Pancreas (tissue), 10 donors: ENCODE measurements at places on chromosomes 12 and 14.

DNA sequence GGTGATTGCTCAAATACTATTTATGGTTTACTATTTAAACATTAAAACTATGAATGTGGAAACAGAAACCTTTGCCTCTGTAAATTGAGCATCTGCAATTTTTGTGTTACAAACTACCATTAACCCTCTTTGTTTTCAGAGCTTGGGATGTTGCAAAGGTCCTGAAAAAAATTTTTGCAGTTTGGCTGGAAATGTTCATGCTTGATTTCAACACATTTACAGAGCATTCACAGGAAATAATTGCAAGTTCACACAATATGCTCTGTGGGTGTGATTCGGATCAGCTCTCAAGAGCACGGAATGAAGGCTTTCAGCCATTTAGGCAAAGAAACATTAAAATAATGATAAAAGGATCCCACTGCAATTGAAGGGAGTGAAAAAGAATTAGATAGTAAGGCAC, 232.9 kb downstream of the ATP23 start:
- no peak for DNase-seq

DNA sequence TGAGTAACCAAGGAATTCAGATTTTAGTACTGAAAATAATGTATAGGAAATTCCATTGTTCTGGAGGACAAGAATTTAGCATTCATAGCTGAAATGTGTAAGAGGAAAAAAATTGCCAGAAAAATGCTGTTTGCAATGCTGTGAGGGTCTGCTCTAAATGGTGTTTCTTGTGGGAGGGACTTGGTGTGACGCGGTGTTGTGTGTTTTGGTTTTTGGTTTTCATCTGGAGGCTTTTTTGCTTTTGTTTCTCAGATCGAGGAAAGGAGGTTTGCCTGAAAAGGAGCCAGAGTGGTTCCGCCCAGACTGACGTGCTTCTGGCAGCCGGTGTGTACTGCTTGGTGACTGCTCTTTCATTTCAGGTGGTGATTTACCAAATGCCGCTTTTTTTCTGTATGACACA, 211.8 kb upstream of the HMGA2 start:
- DNase-seq, result no peak

- no peak for DNase-seq
Measured at GRCh38 chr12:83214185-83214584, 527.5 kb downstream of the TMTC2 start.

DNA sequence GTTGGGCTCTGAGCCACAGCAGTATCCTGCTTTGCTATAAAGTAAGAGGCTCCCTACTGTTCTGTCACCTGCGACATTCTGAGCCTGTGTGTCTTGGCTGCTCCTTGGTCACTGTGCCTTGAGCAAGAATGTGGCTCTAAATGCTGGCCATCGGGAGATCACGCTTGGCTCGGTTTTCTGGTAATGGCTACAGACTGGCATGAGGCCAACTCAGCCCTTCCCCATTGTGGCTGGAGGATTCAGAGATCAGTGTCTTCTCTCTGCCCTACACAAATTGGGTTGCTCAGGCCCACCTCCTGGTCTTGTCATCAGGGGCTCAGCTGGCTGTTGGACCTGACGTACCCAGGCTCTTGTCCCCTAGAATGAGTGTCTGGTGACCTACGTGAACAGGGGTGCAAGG, 94.5 kb downstream of the PLXNC1 start:
- no peak for DNase-seq

GRCh38 chr14:75084513-75084912, 15.1 kb downstream of the ZC2HC1C start:
- DNase-seq, result no peak

DNA sequence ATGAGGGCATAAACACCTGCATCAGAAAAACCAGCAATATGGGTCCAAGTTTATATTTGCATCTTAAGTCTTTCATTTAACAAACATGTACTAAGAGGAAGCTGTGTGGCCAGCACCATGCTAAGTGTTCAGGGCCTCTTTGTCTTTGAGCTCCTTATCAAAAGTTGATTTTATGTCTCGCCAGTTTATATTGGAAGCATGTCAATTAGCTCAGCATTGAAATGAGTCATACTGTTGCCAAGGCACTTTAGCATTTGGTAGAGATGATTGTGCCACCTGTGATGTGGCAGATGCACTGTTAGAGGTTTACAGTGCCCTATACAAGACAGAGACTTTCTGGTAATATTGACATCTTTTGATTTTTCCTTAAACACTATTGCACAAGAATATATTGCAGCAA, 68.5 kb downstream of the BHLHE41 start:
- no peak for DNase-seq

- DNase-seq, result no peak
Measured at GRCh38 chr12:32102234-32102633, 4.4 kb upstream of the BICD1 start.

DNA sequence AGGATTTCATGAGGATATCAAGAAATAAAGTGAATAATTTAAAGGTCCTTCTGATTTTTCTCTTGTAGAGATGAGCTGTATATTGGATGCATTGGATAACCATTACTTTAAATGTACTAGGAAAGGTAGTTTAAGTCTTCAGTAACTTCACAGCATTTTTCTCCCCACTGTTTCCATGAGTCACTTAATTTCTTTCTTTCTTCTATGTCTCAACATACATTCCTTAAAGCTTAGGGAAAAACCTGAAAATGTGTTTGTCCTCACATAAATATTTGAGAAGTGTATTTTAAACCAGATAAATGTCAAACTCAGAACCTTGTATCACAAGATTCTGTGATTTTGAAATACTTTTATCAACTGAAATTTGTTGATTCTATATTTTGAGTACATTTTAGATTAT, 1970.2 kb upstream of the FLRT2 start:
- DNase-seq, result no peak

- no peak for DNase-seq
Measured at GRCh38 chr12:26736563-26737486, 96.2 kb downstream of the ITPR2 start.

DNA sequence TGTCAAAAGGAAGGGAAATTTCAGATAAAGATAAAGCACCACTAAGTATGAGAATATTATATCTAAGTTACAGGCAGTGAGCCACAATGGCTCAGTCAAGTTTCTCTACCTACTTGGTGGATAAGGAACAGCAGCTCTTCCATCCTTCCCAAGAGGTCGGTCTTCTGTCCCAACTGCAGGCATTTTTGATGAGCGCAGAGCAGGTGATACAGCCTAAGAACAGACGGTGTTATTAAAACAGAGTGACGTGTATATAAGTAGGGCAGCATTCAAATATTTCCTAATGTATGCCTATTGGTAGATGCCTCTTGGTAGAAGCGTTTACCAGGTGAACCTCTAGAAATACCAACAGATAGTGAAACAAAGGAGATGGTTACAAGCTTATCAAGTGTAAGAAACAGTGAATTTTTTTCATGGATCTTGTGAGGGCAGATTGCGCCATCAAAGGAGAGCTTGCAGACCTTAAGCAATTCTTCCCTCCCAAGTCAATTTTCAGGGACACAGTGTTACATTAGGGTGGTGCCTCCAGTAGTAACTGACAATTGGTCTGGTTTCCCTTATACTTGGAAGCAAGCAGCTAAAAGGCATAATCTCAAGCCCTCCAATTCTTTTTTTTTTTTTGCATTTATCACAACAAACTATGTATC, 274.5 kb downstream of the MED13L start:
- DNase-seq, result no peak

DNA sequence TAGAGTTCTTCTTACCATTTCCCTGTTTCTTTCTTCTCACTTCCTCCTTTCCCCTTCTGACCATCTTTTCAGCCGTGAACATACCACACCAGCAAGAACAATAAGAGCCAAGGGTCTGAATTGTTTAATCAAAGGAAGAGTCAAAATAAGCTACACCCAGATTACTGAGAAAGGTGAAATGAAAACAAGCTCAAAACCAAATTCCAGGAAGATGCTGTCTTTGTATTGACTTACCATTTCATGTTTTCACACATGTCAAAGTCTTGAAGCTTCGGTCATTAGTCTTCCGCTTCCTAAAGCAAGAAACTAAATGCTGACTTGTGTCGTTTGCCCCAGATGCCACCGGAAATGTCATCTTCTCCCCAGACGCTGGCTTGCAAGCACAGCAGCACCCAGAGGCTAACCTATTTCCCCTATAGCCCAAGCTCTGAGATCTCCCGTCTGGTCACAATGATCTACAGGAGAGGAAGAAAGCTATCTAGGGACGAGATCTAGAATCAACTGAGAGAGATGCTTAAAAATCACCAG, 136.5 kb upstream of the AMIGO2 start:
- no peak for DNase-seq

- DNase-seq, result peak; percentile 43
Measured at GRCh38 chr12:122081697-122082221, 3.2 kb downstream of the MLXIP start.

DNA sequence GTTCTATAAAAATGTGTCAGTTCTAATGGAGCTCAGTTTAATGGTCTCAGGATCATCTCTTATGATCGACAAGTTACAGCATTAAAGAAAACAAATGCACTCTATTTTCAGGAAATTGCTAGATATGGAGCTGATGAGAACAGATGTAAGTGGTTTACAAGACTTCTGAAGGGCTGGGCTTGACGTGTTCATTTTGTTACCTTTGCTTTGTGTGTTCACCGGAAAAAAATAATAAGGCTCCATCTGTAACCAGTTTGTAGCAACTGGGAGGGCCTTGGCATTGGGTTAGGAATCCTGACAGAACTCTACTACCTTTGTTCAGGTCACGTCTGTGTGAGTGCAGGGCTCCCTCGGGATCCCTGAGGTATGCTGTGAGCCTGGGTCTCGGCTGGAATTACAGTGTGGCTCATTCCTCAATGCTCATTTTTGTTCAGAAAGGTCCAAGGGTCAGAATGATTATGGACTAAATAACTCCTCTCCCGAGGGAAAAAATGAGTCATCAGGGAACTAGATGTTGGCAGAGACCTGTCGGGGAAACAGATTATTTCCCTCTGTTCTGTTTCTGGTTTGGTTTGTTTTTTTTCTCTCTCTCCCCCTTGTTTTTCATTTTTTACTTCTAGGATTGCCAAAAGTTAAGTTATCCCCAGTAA, 158.0 kb downstream of the SLC5A8 start:
- peak; percentile 57 for DNase-seq

- DNase-seq, result no peak
Measured at GRCh38 chr12:59808317-59808910, 212.6 kb downstream of the SLC16A7 start.

DNA sequence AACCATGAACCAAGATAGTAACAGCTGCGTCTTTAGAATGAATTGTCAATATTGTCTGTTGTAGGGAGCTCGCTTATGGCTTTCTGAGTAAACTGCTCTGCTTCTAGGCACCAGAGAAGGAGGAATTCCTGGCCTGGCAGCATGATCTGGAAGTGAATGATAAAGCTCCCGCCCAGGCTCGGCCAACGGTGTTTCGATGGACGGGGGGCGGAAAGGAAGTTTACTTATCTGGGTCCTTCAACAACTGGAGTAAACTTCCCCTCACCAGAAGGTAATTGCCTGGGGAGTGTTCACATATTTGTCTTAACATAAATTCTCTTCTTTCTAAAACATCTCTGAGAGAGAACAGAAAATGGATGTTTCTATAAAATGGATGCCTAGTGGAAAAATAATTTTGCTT, 4.3 kb downstream of the PRKAB1 start:
- DNase-seq, result no peak

DNA sequence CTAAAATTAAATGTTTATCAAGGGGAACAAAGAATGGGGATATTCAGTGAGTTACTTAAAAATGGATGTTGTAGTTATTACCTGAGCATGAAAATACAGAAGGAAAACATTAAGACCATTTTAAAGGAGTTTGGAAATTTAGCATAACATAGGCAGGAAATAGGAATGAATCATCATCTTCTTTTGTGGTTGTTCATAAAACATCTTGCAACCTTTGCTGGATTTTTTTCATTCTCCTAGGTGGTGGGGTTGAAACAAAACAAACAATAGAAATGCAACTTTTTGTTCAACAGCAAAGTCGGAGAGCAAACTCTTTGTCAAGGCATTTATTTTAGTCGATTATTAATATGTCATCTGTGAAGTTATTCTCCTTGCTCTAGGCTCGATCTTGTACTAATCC, 275.1 kb downstream of the IPO8 start:
- no peak for DNase-seq

DNA sequence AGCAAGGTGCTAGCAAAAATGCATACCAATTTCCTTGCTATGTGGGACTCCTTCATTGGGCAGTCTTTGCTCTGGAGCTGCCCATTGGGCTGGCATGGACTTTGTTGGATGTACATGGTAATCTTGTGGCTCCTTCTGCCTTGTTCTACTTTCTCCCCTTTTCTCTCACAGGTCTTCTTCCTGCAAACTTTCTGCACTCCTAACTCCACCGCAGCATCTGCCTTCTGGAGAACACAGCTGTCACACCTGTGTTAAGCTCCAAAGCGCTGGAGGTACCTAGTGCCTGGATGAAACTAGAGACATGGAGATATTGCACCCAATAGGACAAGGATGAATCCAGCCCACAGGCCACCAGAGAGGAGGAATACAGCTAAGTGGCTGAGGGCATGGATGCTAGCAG, 60.7 kb upstream of the CCND2 start:
- no peak for DNase-seq

DNA sequence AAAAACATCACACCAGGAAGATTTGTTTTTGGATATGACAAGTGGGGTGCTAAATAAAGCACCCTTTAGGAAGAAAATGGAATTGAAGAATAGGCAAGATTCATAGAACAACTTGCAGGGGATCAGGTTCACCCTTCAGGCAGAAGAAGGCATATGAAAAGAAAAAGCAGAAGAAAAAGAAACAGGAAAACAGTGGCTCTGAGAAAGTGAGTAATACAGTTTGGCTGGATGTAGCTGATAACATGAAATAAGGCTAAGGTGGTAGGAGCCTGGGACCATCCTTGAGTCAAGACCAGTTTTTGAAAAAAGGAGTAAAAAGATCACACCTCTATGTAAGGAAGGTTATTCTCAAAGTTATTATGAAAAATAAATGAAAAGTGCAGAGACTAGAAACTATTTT, 42.4 kb downstream of the TRIP11 start:
- DNase-seq, result no peak

DNA sequence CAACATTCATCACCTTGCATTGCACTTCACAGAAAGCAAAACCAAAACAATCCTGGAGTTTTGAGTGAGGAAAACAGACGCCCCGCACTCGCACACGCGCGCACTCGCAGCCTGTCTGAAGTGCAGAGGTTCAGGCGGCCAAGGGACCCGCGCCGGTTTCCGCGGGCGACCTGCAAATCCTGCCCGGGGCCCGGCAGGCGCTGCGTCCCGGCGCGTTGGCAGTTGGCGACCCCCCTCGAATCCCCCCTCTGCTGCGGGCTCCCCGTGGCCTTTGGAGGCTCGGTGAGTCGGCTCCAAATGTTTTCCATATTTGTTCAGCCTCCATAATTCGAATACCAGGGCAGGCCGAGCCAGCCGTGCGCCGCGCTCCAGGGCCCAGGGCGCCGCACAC, at the start of gene SSPN:
Gene SSPN, plus strand, starts transcription at position 324 of the 391 bp plus-strand sequence. CDS start 100 bp downstream, outside the sequence.
- DNase-seq, result peak; percentile 79

- DNase-seq, result no peak
Measured at GRCh38 chr12:65944637-65945036, 120.4 kb downstream of the HMGA2 start.
